ENCODE measurements at places on chromosomes 12 and 14. TPM values are rescaled to one million over a fixed set of nuclear protein-coding genes. Genes with fewer than 3 reads are reported as not detected.

Gene FAR2
- 22.1 TPM for total RNA-seq

Gene SLC7A8
- 77.9 TPM for total RNA-seq

Gene TROAP
- 75.3 TPM for total RNA-seq

Gene EPS8
- 1.9 TPM for total RNA-seq

- no peak for DNase-seq
Measured at GRCh38 chr12:54016478-54016964, 7.7 kb downstream of the HOXC8 start.

DNA sequence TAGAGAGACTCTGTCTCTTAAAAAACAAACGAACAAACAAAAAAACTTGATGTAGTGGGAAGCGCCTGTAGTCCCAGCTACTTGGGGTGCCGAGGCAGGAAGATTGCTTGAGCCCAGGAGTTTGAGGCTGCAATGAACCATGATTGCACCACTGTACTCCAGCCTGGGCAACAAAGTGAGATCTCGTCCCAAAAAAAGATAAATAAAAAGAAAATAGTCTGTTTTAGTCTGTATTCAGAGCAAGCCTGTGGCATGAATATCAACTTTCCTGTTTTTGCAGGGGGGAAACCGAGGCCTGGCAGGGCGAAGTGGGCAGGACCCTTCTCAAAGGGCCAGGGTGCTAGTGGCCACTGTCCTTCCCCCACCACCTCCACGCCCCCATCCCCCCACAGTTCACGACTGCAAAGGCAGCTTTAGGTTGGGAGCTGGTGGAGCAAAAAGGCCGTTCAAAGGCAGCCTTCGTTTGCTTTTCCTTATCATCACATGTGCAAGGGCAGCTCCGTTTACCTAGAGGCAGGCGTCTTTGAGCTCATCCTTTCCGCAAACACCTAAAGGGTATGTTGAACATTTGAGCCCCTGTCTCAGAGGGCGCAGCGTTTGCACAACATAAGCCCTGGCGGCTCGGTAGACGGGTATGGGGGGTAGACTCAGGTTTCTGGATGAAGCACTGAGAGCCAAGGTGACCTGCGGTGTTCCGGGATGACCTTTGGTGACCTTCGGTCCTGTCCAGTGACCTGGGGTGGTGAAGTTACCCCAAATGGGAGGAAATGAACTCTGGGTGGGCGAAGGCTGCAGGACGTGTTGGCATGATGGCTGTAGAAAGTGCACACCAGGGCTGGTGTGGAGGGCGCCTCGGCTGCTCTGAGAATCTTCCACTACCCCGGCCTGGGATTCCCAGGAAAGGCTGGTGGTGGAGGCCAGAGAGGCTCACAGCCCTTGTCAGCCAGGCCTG is 8.7 kb upstream of the MEG3 start:
- DNase-seq, result no peak

GRCh38 chr12:26736563-26737486 is 96.2 kb downstream of the ITPR2 start:
- no peak for DNase-seq

GRCh38 chr12:16449459-16449858 is 102.0 kb downstream of the MGST1 start:
- DNase-seq, result no peak

DNA sequence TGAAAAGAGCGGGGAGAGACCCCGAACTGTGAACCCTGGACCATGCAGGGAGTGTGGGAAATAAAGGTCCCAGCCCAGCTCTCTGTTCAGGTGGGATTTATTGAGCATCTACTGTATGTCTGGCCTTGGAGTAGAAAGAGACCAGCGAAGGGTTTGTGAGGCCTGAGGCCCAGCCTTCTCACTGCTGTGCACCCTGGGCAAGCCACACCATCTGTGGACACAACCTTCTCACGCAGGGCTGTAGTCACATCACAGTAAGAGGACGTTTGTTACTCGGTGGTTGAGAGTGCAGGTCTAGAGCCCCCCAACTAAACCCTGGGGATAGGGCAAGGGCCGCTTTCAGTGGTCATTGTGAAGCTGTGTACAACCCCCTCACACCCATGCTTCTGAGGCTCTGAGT is 18.2 kb downstream of the FAM222A start:
- DNase-seq, result no peak
